ENCODE measurements at places on chromosomes 3 and 15.

GRCh38 chr3:116586285-116586944 lies 123.2 kb upstream of the TUSC7 start:
- DNase-seq, result no peak

- DNase-seq, result no peak
These were observed 869.0 kb downstream of the AGBL1 start for GRCh38 chr15:86948719-86949118.

DNA sequence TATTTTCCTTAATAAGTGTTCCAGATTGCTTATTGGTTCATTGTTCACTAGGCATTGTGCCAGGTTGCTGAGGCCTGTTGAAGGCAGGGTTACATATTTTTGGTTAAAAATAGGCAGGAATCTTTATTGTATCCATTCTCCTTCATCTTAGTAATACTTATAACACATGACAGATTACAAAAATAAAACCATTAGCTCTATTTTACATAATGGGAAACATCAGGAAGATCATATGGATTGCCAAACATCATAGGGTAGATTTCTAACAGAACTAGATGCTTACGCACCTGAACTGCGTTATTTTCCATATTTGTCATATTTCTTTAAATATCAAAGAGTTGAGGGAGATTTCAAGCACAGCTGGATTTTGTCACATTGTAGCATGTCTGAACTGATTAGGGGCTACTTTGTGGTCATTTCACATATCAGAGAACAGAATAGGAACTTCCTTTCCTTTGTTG lies 462.9 kb upstream of the SGO1 start:
- no peak for DNase-seq

DNA sequence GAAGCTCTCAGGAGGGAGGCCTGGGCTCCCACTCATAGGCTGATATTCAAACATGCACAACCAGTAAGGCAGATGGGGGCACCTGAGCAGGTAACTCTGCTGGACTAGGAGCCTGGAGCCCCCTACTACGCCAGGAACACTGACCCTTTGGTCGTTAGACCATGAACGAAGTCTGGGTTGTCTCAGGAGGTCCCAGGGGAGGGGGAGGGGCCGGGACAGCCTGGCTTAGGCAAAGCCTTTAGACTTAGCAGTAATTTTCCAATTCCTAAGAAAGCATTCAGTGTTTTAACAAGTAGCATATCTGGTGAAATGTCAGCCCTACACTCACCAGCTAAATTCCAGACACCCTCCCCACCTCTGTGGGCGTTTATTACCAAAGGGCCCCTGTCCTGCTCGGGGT lies 67.4 kb upstream of the ST8SIA2 start:
- DNase-seq, result no peak

GRCh38 chr3:52521488-52521824 lies 12.2 kb downstream of the NT5DC2 start:
- no peak for DNase-seq

All from CD4-positive, alpha-beta T cell treated with Interleukin-15 for 1 hour (primary cell).